ENCODE measurements at places on chromosomes 4 and X. TPM values are rescaled to one million over a fixed set of nuclear protein-coding genes. Genes with fewer than 3 reads are reported as not detected.

- DNase-seq, result no peak
- H3K4me1 ChIP-seq, result no peaks in the 10 kb centered on the region
- H3K36me3 ChIP-seq, result no peaks in the 10 kb centered on the region
- no peaks in the 10 kb centered on the region for H3K27me3 ChIP-seq
Observed at GRCh38 chr4:187283201-187283955, 559.7 kb upstream of the FAT1 start.

GRCh38 chr4:156019246-156019645, 65.6 kb upstream of the CTSO start:
- DNase-seq, result no peak
- no peak overlapping the region for H3K27ac ChIP-seq
- H3K27me3 ChIP-seq, result peaks cover 5% of the 10 kb centered on the region
- no peak overlapping the region for H3K4me3 ChIP-seq

- H3K27ac ChIP-seq, result no peak overlapping the region
- DNase-seq, result no peak
- no peaks in the 10 kb centered on the region for H3K27me3 ChIP-seq
- H3K4me3 ChIP-seq, result no peak overlapping the region
Observed at GRCh38 chr4:99506781-99507180, 4.0 kb upstream of the C4orf17 start.

GRCh38 chr4:113260688-113261087, 211.2 kb downstream of the ANK2 start:
- H3K27me3 ChIP-seq, result no peaks in the 10 kb centered on the region
- no peak for DNase-seq
- peaks cover 4% of the 10 kb centered on the region for H3K4me1 ChIP-seq
- H3K36me3 ChIP-seq, result peaks cover 11% of the 10 kb centered on the region
- no peak overlapping the region for H3K4me3 ChIP-seq
- H3K27ac ChIP-seq, result no peak overlapping the region

DNA sequence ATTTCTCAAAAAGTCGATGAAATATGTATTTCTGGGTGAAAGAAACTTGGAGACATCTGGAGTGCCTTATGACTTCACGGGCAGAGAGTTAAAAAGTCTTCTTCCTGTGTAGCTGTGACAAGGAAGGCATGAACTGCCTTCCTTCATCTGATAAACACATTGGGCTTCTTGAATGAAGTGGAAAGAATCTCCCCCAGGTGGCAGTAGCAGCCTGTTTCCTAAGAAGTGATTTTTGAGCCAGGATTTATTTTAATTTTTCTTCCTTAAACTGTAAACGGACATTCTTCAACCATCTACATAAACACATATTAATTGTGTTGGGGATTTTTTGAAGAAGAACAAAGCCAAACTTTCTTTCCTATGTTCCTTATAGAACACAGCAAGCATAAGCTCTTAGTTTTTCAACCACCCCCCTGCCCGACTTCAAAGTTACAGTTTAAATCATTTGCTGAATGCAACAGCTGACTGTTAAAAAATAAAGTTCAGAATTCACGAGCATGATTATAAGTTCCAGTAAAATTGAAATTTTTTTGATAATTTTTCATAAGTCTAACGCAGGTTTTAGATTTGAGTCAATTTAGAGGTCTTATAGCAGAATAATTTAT, 980 bp upstream of the GIMD1 start:
- peak; percentile 20 for DNase-seq
- no peaks in the 10 kb centered on the region for H3K36me3 ChIP-seq
- H3K27me3 ChIP-seq, result peaks cover 16% of the 10 kb centered on the region
- H3K27ac ChIP-seq, result no peak overlapping the region
- no peak overlapping the region for H3K4me3 ChIP-seq
- H3K4me1 ChIP-seq, result no peaks in the 10 kb centered on the region

The GPR82 gene
- not detected for total RNA-seq

The MAGT1 gene
- 41.0 TPM for total RNA-seq
